ENCODE measurements at places on chromosomes 16 and 17.

- H3K4me3 ChIP-seq: no peak overlapping the region
- H3K27me3 ChIP-seq: no peaks in the 10 kb centered on the region
- H3K36me3 ChIP-seq: no peaks in the 10 kb centered on the region
- no peak overlapping the region for H3K27ac ChIP-seq
- no peak for DNase-seq
These were observed 15.7 kb downstream of the FAM117A start for GRCh38 chr17:49748223-49748622.

GRCh38 chr16:85473323-85473722 is 139.8 kb upstream of the GSE1 start:
- H3K4me1 ChIP-seq: no peaks in the 10 kb centered on the region
- H3K4me3 ChIP-seq: no peak overlapping the region
- peaks cover under 1% of the 10 kb centered on the region for H3K36me3 ChIP-seq

- DNase-seq: no peak
- H3K27me3 ChIP-seq: no peaks in the 10 kb centered on the region
- H3K27ac ChIP-seq: no peak overlapping the region
- no peak overlapping the region for H3K4me3 ChIP-seq
These were observed 221.0 kb downstream of the CPPED1 start for GRCh38 chr16:12582696-12583095.

DNA sequence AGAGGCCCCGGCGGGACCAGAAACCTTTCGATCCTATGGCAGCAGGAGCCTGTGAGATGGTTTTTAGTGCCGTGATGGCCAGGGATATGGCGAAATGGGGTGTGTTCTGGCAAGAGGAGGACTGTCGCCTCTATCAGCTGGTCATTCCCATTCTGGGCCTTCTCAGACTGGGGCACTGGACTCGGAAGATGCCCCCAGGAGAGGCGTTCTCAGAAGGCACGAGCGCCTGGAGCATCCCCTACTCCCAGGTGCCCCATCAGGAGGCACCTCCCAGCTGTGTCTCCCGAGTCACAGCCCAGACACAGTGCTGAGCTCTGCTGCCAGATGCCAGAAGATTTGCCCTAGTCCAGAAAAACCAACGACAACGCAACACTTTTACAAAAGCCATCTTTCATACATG is 54.6 kb upstream of the ENDOV start:
- no peaks in the 10 kb centered on the region for H3K4me1 ChIP-seq
- peaks cover 95% of the 10 kb centered on the region for H3K36me3 ChIP-seq
- DNase-seq: no peak
- H3K27ac ChIP-seq: no peak overlapping the region

- no peak overlapping the region for H3K4me3 ChIP-seq
- no peaks in the 10 kb centered on the region for H3K4me1 ChIP-seq
- no peak for DNase-seq
- H3K36me3 ChIP-seq: no peaks in the 10 kb centered on the region
- H3K27me3 ChIP-seq: no peaks in the 10 kb centered on the region
- no peak overlapping the region for H3K27ac ChIP-seq
These were observed 560.6 kb downstream of the CDH13 start for GRCh38 chr16:83187405-83187804.
